ENCODE measurements at places on chromosomes 6 and 20.

- no peak for DNase-seq
Measured at GRCh38 chr6:15283986-15284361, 38.1 kb downstream of the JARID2 start.

DNA sequence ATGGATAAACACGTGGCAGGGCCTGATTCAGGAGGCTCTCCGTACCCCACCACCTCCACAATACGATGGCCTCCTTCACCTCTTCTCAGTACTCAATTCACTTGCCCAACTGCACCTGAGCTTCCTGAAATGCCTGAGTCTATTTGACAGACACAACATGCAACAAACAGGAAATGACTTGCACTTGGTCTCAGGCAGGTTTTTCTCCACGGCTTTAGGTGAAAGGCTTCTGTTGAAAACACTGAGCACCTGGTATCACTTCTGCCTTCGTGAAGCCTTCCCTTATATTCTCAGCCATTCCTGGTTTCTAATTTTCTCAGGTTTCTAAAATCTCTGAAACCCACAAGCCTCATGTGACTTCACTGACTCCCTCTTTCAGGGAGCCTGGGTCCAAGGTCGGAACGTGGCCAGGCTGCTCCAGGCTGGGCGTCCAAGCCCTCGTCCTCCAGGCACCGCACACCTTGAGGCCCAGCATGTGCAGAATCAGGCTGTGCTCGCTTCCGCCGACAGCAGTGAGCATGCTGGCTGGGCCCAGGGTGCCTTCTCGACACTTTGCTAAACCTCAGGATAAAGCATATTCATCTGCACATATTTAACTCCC lies 34.7 kb downstream of the TAF4 start:
- DNase-seq = peak; percentile 47

DNA sequence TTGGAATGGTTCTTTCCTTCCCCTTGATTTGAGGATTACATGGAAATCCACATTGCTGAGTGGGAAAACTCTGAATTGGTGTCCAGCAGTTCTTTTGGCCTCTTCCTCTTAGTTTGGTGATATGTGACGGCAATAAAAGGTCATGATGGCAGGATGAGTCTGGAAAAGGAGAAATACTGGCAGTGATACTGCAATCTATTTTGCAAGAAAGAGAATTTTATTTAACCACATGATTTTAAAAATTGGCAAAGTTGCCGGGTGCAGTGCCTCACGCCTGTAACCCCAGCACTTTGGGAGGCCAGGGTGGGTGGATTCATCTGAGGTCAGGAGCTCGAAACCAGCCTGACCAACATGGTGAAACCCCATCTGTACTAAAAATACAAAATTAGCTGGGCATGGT lies 73.1 kb downstream of the ADTRP start:
- no peak for DNase-seq

DNA sequence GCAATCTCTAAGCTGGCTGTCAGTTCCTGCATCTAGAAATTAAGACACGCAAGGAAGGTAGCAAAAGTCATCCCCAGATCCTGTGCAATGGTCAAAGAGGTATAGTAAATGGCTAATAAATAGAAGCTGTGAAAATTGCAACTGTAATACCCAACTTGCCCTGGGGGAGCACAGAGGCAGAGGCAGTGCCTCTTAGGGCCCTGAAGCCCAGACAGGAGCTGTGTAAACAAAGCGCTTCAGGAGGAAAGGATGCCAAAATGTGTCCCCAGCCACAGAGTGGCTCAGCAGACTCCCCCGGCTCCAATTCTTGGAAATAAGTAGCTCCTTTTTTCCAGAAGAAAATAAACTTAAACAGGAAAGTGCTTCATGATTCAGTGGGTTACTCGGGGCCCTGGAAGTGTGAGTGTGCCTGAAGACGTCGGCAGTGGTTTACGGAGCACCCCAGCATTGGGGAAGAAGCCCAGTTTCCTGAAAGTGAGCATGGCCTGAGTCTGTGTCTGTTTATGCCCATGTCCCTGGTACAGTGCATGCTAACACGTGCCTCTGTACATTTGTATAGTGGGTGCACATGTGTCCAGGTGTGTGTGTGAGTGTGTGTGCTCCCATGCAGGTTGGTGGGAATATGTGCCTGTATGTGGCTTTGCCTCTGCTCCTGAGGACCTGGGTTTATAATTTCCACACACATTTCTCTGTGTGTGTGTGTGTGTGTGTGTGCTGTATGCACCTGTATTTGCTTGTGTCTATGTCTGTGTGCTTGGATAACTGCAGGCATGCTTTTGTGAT lies 246.7 kb downstream of the MAFB start:
- DNase-seq = no peak

GRCh38 chr6:136012198-136012887 lies 160.8 kb downstream of the PDE7B start:
- DNase-seq = no peak

- no peak for DNase-seq
Measured at GRCh38 chr6:31906122-31906521, 4.2 kb upstream of the ZBTB12 start.

- DNase-seq = no peak
Measured at GRCh38 chr6:155333414-155333813, 19.1 kb upstream of the TFB1M start.

DNA sequence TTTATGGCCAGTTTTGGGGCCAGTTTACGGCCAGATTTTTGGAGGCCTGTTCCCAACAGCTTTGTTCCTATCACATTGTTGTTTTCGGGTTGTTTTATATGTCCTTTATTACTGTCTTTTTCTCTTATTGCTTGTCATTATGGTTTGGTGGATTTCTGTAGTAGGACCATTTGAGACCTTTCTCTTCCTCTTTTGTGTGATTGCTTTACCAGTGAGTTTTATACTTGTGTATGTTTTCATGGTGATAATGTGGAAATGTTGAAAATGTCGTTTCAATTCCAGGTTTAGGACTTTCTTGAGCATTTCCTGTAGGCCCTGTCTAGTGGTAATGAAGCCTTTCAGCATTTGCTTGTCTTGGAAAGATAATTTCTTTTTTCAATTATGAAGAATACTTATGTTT lies 17.8 kb downstream of the HLA-B start:
- no peak for DNase-seq

DNA sequence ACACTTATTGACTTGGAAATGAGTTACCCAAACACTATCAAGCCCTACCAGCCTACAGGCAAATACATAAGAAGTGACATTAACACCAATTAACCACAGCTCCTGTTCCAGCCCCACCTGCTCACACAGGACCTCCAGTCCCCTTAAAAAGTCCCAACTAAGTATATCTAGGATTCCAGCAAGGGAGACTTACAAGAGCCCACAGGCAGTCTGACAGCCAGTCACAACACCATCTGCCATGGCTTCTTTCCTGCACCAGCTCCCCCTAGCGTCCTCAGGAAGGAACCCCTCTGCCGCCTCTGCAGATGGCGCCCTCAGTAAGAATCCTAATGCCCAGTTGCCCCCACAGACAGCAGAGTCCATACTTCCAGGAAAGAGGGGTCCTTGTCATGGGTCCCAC lies 122.1 kb downstream of the HIVEP2 start:
- no peak for DNase-seq

DNA sequence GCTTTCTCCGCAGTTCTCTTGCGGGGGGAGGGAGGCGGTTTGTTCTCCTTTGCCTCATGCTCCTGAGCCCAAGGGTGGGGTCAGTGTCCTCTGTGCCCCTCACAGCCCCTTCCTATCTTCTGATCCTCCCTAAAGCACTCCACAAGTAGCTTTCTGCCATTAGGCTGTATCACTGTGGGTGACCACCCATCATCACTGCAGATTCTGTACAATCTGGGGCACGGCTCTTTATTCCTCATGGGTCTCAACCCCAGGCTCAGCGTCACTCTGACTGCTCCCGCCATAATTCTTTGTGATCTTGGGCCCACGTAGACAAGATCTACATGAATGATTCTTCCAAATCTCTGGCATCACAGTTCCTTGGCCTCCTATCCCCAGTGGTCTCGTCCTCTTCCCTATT lies 10.5 kb downstream of the NCR2 start:
- DNase-seq = no peak

- DNase-seq = no peak
Measured at GRCh38 chr6:98843271-98844243, 9.2 kb downstream of the POU3F2 start.

Measured in central memory CD4-positive, alpha-beta T cell (primary cell).